ENCODE measurements at places on chromosomes 5 and 9.

- no peak for DNase-seq
These were observed 3.8 kb downstream of the PCDH1 start for GRCh38 chr5:141874262-141874964.

DNA sequence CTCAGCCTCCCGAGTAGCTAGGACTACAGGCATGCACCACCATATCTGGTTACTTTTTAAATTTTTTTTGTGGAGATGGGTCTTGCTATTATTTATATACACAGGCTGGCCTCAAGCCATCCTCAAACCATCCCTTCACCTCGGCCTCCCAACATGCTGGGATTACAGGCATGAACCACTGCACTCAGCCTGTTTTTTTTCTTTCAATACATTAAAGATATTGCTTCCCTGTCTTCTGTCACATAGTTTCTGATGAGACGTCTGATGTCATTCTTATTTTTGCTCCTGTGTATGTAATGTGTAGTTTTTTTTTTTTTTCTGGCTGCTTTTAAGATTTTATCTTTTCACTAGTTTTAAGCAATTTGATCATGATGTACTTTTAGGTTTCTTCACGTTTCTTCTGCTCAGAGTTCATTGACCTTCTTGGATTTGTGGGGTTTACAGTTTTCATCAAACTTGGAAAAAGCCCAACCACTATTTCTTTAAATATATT is 11.4 kb upstream of the RGS3 start:
- no peak for DNase-seq

GRCh38 chr9:90890146-90890810 is 88.7 kb downstream of the SYK start:
- no peak for DNase-seq

GRCh38 chr5:176675676-176676360 is 28.5 kb downstream of the TSPAN17 start:
- DNase-seq, result no peak

GRCh38 chr5:169864483-169864882 is 115.8 kb downstream of the INSYN2B start:
- no peak for DNase-seq

All from retinal pigment epithelial cell (primary cell).